ENCODE measurements at places on chromosomes 7 and 10.

- DNase-seq: no peak
Measured at GRCh38 chr7:18753972-18754610, 258.5 kb downstream of the HDAC9 start.

DNA sequence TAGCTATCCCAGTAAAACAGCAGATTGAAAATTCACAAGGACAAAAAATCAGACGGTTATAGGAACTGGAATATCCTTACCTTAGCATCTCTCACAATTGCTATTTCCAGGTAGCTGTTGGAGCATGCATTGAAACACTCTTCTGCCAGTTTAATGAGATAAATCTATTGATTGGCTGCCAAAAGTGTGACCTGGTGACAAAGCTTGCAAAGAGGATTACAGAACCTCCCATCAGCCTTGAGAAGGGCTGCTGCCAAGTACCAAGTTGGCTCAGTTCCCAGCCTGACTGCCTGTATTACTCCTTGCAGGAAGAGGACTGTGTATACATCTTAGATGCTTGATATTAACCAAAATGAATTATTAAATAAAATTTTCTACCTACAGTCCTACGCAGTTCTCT is 5.1 kb downstream of the PRLHR start:
- DNase-seq: no peak

GRCh38 chr10:26841733-26842317 is 18.9 kb downstream of the ABI1 start:
- DNase-seq: no peak

GRCh38 chr10:128803790-128804189 is 663.3 kb upstream of the MGMT start:
- no peak for DNase-seq

- peak; percentile 15 for DNase-seq
Measured at GRCh38 chr10:9302140-9302746, 1247.8 kb downstream of the GATA3 start.

GRCh38 chr7:50552139-50552538 is 13.1 kb downstream of the DDC start:
- no peak for DNase-seq

- peak; percentile 61 for DNase-seq
Measured at GRCh38 chr10:43816351-43817321, 168.0 kb upstream of the ZNF32 start.

GRCh38 chr10:120789303-120790203 is 61.6 kb upstream of the WDR11 start:
- no peak for DNase-seq

- no peak for DNase-seq
Measured at GRCh38 chr10:4740471-4740870, 85.5 kb upstream of the AKR1E2 start.

GRCh38 chr10:15632456-15633091 is 87.1 kb downstream of the ITGA8 start:
- no peak for DNase-seq

GRCh38 chr7:69907720-69908119 is 309.4 kb downstream of the AUTS2 start:
- DNase-seq: no peak

DNA sequence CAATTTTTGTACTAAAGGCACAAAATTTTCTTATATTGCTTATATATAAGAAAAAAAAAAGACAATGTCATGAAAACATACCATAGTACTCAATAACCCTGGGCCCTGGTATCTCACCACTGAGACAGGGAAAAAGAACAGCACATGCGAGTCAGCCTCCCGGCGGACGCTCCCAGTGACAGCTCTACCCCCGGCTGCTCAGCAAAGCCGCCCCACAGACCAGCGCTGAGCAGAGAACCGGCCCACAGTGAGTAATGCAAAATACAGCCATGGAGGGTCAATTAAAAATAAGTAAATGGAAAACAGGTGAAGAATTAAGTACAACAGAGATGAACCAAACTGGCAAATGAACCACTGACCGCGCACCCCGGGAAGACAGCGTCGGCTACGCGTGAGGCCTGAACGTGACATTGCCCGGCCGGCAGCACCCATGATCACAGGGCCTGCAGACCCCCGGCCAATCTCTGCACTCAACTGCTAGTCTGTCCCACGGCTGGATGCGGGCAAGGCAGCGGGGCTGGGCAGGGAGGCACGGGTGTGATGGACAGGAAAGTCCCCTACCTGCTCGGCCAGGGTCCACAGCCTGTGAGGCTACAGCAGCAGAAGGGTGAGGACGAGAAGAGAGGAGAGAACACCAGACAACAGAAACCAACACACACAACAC is 175.9 kb downstream of the ZMYND11 start:
- no peak for DNase-seq

DNA sequence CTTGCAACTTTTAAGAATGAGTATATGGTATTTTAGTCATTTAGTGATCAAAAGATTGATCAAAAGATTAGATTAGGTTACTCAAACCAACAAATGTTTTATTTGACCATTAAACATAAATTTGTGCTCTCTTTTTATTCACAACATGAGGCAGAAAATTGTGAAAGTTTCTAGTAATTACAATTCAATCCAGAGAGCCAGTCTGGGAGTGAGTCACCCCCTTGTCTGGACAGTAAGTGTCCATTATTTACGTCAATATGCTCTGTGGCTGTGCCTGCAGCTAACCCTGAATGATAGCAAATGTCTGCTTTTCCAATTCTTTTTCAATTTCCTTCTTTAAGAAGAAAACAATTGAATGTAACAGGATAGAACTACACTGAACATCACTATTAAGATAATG is 27.9 kb downstream of the GNG11 start:
- DNase-seq: no peak

- DNase-seq: no peak
Measured at GRCh38 chr10:99233000-99233688, 2.5 kb downstream of the HPSE2 start.

GRCh38 chr7:139047970-139048369 is 12.1 kb upstream of the ZC3HAV1L start:
- no peak for DNase-seq

DNA sequence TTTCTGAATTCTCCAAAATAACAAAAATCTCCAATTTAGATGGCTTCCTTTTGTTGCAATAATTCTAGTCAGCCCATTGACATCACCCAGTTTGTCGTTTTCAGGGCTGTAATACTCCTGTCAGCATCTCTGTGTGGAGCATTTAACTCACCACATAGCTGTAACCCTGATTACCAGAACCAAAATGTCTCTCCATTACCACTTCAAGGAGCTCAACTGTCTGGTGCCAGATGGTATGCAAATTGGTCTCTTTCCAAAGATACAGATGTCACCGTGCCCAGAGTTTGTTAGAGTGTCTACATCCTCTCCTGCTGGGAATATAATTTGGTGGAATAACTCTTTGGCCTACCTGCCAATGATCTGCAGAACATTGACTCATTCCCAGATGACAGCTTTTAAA is 350.3 kb upstream of the POT1 start:
- DNase-seq: no peak

GRCh38 chr10:121664671-121665070 is 66.4 kb upstream of the FGFR2 start:
- no peak for DNase-seq

DNA sequence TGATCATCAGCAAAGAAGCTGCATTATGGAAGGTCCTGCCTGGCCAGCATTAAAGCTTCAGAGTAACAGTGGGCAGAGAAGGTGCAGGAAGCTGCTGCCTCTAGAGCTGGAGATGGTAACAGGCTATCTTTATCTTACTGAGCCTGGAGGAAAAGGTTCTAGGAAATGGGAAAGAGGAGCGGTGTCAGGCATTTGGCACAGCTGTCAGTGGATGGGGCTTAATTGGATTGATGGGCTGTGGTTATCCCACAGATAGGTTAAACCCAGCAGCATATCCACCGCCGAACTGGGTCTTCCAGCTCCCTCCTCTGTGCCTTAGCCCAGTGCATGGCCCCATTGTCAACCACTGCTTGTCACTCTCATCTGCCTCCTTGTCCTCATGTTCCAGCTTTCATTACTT is 127.6 kb downstream of the CCNY start:
- DNase-seq: no peak

GRCh38 chr10:122461729-122462532 is 578 bp downstream of the HTRA1 start:
- DNase-seq: no peak

DNA sequence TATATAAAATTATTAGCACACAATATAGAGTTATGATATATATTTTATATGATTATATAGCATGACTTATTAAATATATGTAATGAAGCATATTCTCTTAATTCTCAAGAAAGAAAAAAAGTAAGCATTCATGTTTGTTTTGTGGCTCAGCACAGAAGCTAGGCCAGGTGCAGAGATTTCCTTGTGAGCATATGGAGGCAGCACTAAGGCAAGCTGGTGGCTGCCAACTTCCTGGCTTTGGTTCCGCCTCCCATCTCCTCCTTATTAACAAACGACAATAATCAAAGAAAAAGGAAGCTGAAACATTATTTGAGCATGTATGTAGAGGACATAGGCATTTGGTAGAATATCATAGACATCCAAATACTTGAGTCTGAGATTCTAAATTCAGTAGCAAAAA is 130.3 kb downstream of the ST7 start:
- DNase-seq: no peak

GRCh38 chr10:44153918-44154670 is 230.8 kb downstream of the CXCL12 start:
- no peak for DNase-seq

DNA sequence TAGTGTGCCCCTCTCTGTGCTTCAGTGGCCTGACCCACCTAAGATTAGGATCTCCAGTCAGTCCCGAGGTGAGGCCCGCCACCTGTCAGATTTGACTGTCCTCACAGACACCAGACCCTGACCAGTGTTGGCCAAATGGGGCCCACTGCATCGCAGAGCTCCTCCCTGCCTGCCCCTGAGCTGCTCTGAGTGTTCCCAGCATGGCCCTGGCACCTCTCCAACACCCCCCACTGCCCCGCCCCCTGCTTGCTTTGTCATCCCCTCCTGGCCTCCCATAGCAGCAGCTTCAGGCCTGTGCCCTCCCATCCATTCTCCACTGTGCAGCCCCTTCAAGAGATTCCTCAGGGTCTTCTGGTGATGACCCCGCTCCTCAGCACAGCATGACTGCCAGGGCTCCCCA is 67.6 kb downstream of the C10orf120 start:
- DNase-seq: no peak

- DNase-seq: no peak
Measured at GRCh38 chr10:122221958-122222357, 49.1 kb upstream of the BTBD16 start.
